ENCODE measurements at places on chromosomes 6 and 20. TPM values are rescaled to one million over a fixed set of nuclear protein-coding genes. Genes with fewer than 3 reads are reported as not detected.

NR2E1 gene
- total RNA-seq, result not detected

DNA sequence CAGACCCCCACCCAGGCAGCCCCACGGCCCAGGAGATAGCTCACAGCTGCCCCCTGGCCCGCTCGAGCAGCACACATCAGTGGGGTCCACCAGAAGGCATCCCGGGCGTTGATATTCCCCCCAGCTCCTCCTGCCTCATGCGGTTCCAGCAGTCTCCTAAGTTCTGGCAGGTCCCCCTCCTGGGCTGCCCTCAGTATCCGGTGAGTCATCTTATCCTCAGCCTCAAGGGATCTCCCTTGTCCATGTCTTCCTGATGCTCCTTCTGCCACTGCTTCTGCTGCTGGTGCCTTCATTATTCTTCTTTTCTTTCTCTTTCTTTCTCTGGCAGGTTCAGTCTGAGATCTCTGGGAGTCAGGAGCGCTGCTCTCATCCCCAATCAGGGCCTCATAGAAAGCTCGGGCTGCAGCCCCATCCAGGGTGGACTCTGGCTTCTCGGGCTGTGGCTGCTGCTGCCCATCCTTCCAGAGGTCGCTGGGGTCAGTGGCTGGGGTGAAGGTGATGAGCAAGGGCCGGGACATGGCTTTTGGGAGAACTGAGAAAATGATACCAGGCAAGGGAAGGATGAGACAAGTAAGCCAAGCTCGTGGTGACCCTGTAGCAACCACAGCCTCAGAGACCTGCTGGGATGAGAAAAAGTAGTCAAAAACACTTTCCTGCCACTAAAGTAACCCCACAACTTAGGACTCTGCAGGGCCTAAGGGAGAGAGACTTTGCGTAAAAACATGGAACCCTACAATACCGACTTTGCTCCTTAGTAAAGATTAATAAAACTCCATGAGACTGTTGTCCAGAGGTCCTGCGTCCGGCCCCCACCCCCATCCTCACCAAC lies 622 bp downstream of the GPANK1 start:
- DNase-seq, result peak; percentile 64

GRCh38 chr6:121436274-121436857 lies 920 bp downstream of the GJA1 start:
- DNase-seq, result no peak

CRISP2 gene
- total RNA-seq, result not detected

DNA sequence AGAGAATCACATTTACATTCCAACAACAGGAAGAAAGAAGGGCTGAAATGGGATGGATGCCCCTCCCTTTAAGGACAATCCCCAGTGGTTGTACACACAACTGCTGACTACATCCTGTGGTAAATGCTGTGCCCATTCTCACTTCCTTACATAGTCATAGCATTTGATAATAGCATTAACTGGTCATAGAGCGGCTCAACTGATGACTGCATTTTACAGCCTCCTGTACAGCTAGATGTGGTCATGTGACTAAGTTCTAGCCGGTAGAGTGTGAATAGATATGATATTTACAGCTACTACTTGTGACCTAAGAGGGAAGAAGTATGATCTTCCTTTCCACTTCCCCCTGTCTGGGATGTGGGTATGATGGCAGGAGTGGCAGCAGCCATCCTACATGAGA lies 24.7 kb downstream of the KCNK17 start:
- DNase-seq, result no peak

DNA sequence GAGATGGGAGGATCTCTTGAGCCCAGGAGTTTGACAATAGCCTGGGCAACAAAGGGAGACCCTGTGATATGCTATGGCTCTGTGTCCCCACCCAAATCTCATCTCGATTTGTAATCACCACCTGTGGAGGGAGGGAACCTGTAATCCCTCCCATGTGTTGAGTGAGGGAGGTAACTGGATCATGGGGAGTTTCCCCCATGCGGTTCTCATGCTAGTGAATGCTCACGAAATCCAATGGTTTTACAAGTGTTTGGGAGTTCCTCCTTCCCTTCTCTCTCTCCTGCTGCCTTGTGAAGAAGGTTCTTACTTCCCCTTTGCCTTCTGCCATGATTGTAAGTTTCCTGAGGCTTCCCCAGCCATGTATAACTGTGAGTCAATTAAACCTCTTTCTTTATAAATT lies 3.4 kb downstream of the NUDT3 start:
- DNase-seq, result no peak

DNA sequence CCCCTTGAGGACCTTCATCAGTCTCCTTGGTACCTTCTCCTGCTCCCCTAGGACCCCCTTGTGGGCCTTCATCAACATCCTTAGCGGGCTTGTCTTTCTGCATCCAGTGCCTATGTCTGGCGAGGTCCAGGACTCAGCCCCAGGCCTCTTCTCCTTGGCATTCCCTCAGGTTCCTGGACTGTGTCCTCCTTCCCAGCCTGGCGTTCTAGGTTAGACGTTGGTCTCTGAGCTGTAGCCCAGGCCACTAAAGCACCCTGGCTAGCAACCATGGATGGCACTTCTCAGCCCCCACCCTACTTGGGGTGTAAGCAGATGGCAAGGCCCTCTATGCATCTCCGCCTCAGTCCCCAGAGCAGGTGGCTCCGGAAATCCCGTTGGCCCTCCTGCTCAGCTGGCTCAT lies 51.5 kb upstream of the NNAT start:
- DNase-seq, result no peak

DLGAP4 gene
- total RNA-seq, result 45.8 TPM

PLEKHG1 gene
- total RNA-seq, result 9.3 TPM

BNIP5 gene
- total RNA-seq, result not detected

GFOD1 gene
- total RNA-seq, result 59.3 TPM

DNA sequence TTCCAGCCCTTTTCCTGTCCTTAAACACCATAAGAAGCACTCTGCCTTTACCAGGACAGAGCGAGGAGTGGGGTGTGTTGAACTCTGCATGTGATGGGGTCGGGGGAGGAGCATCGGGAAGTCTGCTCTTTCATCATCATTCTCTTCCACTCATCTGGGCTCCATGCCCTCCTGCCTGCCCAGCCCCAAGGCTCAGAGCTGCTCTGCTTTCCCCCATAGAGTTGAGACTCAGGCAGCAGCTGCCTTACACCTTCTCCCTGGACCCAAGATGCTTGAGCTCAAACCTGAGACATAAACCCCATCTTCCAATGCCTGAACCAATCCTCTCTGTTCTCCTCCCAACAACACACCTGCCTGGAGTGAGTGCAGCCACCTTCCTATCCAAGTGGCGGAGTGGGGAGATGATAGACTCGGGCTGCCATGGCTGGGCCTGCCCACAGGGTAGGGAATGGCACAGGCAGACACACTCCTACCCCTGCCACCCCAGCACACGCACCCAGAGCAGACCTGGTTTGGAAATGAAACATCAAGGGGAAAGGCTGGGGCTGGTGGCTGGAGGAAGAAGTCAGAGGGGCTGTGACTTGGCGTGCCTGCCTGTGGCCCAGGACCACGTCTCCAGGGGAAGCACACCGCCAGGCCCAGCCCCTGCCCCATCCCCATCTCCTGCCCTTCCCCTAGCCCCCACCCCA lies 28.4 kb downstream of the TFEB start:
- peak; percentile 60 for DNase-seq
